Stimulated activated CD8-positive, alpha-beta memory T cell treated with anti-CD3 and anti-CD28 coated beads, Interleukin-15, amount 100 ng/mL, for 4 hours (primary cell): ENCODE measurements at places on chromosomes 6 and 20.

GRCh38 chr6:128567029-128567428, 46.6 kb upstream of the PTPRK start:
- no peak for DNase-seq

GRCh38 chr6:100464903-100465700, at the start of gene SIM1:
Gene SIM1 (minus strand): TSS chr6:100464921. CDS start chr6:100463468, 1,453 bp downstream.
- no peak for DNase-seq

- DNase-seq, result no peak
Measured at GRCh38 chr6:97032955-97033354, 108.4 kb downstream of the KLHL32 start.

DNA sequence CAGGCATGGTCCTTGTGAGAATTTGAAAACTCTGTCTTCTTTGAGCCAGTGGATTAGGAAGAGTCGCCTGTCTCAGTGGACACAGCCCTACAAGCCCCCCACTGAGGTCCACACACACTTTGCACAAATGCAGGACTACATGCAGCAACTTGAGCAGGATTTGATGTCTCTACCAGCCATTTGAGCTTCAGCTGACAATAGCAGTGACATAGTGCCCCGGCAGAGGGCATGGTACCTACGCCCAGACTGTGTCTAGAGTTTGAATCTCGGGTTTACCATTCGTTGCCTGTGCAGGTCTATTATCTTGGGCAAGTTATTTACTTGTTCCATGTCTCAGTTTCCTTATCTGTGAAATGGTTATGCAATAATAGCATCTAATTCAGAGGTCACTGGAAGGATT, 580.1 kb downstream of the TFAP2B start:
- DNase-seq, result no peak

DNA sequence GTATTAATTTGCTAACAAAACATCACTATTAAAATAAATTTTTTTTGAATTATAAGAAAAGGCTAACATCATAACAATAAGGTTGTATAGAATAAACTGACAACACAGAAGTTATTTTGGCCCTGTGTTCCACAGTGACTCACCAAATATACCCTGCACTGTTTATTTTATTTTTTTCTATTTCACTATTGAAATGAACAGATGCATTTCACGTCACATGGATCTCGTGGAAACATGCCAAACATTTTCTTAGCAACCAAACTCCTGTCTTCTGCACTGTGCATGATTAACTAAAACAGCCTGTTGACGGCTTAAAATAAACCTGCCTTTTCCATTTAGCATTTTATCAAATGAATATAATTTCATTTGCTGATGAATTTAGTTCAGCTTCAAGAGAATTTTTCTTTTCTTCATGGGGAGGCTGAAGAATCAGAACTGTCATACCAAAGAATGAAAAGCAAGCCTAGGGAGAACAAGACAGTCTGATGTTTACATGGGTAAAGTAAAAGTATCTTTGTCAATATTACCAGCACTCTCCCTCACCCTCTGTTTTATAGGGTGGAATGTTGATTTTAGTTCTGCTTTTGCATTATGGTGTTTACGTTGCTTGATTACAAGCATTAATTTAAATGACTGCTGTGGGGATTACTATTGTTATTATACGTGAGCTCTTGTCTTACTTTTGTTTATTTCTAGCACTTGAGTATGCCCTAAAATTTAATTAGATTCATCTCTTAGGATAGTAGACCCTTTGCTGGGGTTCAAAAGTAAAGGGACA, 115.3 kb downstream of the LCA5 start:
- DNase-seq, result no peak

DNA sequence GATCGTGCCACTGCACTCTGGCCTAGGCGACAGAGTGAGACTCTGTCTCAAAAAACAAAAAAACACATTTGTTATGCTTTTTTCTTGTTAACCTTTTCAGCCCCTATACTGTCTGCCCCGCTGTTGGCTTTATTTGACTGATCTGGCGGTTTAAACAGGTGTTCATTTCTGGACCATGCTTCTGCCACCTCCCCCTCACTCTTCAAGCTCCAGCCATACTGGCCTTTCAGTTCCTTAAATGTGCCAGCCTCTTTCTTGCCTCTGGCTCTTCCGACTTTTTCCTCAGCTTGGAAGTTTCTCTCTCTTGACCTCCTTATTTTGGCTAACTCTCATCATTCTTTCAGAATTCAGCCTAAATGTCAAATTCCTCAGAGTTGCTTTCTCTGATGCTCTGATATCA, 35.2 kb upstream of the TXLNB start:
- DNase-seq, result no peak
